ENCODE measurements at places on chromosomes 13 and 19.

- no peak for DNase-seq
Observed at GRCh38 chr13:50550151-50550550, 293.3 kb downstream of the DLEU7 start.

DNA sequence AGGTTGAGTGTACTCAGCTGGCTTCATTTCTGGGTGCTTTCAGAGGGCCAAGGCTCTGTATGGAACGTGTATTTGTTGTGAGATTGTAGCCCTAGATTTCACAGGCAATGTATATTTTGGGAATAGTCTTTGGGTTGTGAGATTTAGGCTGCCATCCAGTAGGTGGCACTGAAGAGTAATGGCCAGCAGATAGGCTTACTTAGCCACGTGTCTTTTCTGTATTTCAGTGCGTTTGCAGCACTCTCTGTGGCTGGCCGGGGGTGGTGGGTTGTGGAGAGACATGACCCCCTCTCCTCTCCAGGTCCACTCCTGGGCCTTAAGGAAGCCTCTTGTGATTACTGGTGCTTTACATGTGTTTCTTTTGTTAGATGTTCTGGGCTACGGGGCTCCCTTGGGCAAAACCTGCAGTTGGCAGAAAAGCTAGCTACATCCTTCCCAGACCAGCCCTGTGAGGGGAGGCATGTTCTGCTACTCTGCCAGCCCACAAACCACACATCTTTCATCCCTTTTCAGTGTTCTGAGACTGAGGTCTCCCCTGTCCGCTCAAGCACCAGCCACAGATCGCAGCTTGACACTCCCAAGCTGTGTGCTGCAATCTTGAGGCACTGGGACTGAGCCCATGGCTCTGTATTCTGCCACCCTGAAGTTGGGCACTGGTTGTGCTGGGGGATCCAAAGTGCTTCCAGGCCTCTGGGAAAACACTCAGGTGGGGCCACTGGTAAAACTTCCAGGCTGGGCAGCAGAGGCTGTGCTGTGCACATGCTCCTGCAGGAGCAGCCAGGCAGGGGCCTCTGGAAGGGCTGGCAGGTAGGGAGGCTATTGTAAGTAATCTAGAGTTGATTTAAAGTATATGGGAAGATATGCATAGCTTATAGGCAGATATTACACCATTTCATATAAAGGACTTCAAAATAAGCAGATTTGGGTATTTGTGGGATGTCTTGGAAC is 1096.8 kb upstream of the PCDH20 start:
- peak; percentile 33 for DNase-seq

DNA sequence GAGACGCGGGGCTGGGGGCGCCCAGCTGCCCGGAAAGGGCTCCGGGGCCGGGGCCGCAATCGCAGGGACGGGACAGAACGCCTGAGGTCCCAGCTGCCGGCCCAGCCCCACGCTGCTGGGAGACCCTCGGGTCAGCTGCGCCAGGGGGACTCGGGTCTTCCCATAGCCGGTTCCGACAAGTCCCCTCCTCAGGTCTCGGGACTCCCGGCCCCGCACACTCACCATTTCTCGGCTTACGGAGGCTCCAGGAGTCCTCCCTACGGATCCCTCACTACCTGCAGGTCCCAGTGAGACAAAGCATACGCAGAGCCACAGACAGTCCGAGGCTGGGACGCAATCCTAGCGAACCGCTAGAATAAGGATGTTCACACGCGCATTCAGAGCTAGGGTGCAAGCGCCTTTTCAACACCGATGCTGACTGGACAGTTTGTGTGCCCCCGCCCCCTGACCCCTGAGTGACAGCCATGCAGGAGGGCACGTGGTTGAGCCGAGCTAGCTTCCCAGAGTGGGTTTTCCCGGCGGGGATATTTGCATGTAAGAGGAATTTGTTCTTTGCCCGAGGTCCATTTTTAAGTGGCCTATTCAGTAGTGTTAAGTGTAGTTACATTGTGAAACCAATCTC is 13.6 kb downstream of the ZNF490 start:
- no peak for DNase-seq

DNA sequence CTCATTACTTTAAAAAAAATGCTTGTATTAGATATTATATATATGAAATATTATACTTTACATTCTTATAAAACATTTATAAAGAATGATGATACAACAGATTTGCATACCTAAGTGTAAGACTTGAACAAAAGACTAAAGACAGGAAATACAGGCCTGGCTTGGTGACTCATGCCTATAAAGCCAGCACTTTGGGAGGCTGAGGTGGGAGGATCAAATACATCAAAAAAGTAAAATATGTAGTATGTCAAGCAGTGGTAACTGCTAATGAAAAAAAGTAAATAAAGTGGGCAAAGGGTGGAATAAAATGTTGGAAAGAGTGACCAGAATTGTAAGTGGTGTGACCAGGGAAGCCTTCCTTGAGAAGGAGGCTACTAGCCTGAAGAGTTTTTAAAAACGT is 133.7 kb downstream of the GGACT start:
- peak; percentile 57 for DNase-seq

DNA sequence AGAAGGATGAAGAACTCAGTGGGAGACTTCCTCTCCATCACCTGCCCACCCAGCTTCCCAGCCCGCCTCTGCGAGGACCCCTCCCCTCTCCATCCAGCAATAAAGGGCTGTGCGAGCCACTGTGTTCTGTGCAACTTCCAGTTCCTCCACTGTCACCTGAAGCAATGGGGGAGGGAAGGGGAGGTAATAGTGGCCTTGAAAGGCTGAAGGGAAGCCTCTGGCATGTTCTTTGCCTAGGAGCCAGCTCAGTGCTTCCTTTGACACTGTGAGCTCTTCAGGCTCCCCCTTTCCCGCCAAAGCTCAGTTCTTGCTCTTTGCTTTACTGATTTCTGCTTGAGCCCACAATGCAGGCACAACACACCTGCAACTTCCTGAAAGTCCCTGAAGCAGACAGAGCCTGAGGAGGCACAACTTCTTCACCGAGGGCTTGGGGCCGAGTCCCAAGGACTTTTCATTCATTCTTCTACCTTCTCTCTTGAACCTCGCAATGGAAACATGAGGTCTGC is 73.2 kb upstream of the DOCK9 start:
- no peak for DNase-seq

DNA sequence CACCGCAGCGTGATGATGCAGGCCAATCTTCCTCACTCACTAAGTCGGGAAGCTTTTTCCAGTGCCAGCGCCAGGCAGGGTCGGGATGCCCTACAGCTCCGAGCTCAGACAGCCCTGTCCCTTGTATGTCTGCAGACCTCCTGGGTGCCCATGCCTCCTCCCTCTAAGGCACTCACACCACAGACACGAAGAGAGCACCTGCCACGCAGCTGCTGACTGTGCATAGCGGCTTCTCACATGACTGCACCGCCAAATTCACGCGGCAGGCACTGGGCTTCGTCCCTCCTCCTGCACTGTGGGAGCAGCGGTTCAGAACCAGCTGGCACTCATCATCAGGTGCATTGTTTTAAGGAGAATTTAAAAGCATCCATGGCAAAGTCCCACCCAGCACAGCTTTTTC is 88.1 kb downstream of the SLC7A1 start:
- no peak for DNase-seq

- no peak for DNase-seq
Observed at GRCh38 chr13:39037410-39037879, 444 bp downstream of the PROSER1 start.

GRCh38 chr19:46661735-46662592 is 982 bp upstream of the DACT3 start:
- peak; percentile 94 for DNase-seq

GRCh38 chr19:28744014-28744413 is 468.9 kb downstream of the UQCRFS1 start:
- DNase-seq = no peak

DNA sequence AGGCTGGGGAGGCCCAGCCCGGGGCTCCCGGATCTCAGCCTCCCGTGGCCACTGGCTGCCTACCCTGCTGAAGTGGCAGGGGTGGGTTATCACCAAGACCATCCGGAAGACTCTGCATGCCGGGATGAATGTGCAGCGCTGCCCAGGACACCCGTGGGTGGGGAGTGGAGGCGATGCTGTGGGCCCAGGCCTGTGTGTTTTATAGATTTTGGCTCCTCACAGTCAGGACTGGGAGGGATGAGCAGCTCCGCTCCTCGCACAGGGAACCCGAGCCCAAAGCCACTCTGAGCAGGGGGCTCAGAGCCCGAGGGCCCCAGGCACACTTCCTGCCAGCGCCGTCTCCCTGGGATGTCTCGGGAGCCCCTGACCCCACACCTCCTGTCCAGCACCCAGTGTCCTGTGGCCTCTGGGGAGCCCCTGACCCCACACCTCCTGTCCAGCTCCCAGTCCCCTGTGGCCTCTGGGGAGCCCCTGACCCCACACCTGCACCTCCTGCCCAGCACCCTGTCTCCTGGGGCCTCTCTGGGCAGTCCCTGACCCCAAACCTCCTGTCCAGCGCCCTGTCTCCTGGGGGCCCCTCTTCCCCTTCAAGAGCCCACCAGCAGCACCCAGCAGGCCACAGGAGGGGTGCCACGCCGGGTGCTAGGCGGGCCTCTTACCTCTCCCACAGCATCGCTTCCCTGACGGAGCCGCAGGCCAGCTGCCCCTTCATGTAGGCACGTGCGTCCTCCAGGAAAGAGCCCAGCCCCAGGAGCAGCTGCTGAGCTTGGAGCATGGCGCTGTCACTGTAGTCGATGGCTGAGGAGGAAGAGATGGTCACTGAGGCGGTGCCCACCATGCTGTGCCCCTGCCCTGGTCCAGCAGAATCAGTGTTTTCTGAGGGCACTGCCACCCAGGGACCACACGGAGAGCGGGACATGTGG is 31.4 kb downstream of the NAXD start:
- DNase-seq = no peak

DNA sequence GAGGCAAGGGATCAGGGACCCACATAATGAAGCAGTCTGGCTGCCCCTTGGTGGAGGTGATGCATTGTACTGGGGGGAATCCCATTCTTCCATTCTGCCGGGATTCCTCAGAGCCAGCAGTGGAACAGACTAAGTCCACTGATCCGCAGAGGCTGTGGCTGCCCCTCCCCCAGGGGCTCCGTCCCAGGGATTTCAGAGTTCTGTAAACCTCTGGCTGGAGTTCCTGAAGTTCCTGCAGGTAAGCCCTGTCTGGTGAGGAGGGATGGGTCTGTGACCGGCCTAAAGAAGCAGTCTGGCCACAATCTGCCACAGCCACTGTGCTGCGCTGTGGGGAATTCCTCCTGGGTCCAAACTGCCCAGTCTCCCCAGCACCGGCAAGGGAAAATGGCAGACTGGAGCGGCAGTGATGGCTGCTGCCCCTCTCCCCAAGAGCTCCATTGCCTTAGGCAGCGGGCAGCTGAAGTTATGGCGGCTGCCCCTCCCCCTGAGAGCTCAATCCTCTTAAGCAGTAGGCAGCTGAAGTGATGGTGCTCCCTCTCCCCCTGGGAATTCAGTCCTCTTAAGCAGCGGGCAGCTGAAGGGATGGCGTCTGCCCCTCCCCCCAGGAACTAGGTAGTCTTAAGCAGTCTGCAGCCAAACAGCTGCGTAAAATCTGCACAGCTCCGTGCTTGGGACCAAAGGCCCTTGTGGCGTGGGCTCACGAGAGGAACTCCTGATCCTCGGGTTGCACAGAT is 155.7 kb downstream of the PCDH17 start:
- no peak for DNase-seq

DNA sequence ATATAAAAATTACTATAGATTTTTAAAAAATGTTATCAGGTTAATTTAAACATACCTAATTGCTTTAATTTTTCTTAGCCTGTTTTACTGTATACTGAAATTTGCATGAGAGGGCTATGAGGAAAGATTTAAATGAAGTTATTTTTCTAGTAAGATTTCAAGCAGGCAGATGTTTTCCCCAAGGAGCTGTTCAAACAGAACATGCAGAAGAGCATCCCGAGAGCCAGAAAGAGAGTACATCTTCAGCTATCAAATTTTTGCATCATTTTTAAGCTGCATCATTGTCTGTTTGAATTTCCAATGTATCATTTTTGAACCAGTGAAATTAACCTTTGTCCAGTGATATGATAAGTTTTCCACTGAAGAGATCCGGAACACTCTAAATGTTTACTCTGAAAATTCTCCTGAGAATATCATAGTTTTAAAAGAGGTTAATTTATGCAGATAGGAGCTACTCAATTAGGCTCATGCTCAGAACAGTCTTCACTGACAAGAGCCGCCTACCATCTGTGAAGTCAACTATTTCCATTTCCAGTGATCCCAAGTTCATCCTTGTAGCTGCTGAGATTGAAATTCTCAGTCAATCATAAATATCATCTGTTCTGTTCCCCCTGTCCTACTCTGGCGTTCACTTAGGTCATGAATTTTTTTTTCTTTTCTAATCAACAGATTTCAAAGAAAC is 467.7 kb upstream of the NBEA start:
- no peak for DNase-seq

- no peak for DNase-seq
Observed at GRCh38 chr19:40641281-40641680, 40.1 kb downstream of the LTBP4 start.

DNA sequence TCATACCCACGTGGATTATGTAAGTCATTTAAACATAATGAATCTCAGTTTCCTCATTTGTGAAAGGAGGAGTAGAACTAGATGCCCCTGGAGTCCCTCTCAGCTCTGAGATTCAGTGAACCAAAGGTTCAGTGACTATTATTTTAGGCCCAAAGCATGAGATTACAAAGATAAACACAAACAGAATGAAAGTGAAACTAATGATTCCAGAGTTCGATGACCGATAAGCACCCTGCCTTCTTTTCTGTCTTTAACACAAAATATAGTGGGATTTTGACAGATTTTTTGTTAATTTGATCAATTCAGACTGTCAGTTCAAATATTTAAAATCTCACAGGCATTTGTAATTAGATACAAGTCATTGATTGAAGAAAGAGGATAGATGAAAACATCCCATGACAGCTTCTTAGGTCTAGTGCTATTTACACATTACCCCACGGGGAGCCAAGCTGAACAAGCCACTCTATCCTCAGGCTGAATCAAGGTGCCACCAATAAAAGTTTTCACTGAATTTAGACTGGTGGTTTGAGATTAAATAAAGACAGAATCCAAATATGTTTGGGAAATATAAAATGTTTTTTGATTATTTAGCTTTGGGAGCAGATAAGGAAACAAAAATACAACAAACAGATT is 64.6 kb upstream of the RAP2A start:
- no peak for DNase-seq

- no peak for DNase-seq
Observed at GRCh38 chr19:18000480-18000914, 7.5 kb upstream of the ARRDC2 start.

GRCh38 chr19:29967623-29968022 is 25.6 kb downstream of the URI1 start:
- DNase-seq = peak; percentile 57

DNA sequence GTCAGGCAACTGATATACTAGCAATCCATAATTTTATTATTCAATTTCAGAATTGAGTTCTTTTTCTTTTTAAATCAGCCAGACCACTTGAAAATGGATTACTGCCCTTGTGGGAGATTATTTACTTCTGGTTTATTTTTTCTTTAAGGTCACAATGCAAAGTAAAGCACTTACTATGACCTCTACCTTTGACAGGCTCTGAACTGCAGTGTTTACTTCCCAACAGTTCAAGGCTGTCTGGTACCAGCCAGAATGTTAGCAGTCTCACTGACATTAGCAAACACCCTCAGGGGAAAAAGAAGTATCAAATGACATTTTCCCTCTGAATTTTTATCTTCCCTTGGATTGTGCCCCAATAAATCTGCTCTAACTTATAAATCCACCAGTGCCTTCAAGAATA is 57.5 kb downstream of the RAP2A start:
- DNase-seq = no peak
